ENCODE measurements at places on chromosomes 1 and 21.

- DNase-seq, result no peak
Observed at GRCh38 chr1:205748403-205749233, 1.4 kb downstream of the NUCKS1 start.

DNA sequence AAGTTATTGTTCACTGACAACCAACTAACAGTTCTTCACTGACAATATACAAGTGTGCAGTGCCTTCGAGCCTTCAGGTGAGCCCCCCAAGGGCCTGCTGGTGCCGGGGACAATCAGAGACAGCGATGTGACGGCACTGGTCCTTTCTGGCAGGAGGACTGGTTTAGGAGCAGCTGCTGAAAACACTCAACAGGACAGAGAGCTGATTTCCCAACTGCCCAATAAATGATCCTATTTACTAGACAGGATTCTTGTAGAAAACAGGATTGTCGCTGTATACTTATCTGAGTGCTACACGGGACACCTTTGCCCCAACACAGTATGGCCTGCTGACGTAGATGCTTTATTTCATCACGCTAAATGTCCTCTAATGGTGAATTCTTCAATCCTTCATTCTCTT lies 65.4 kb downstream of the TP53BP2 start:
- DNase-seq, result no peak

DNA sequence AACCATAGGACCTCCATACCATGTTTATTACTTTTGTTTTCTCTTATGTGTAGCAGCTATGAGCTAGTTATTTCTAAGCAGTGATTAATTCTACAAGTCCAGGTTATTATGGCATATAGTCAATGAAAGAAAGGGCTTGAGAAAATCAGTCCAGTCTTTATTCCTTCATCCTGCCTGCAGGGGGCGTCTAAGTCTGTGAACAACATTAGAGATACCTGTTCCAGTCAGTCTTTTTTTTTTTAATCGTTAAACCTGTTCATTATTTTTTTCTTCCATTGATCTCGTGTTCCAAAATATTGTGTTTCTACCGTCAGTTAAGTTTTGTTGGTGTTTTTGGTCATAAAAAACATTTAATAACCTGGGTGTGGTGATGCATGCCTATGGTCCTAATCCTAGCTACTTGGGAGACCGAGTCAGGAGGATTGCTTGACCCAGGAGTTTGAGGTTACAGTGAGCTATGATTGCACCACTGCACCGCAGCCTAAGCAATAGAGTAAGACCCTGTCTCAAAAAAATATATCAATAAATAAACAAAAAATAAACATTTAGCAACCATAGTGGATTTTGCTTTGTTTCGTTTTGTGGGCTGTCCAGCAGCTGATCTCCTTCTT lies 29.4 kb upstream of the CD2 start:
- no peak for DNase-seq

- DNase-seq, result peak; percentile 77
Observed at GRCh38 chr1:68725001-68725752, 228.3 kb upstream of the DEPDC1 start.

DNA sequence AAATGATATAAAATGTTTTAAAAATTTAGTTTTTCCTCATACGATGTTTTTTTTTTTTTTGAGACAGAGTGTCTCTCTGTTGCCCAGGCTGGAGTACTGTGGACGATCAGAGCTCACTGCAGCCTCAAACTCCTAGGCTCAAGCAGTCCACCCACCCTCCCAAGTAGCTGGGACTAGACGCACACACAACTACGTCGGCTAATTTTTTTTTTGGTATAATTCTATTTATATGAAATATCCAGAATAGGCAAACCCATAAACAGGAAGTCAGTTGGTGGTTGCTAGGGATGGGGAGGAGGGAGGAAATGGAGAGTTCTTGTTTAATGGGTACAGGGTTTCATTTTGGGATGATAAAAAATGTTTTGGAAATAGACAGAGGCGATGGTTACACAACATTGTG lies 56.5 kb downstream of the WARS2 start:
- DNase-seq, result no peak

- peak; percentile 11 for DNase-seq
Observed at GRCh38 chr1:228155596-228156514, 6.1 kb downstream of the GJC2 start.

DNA sequence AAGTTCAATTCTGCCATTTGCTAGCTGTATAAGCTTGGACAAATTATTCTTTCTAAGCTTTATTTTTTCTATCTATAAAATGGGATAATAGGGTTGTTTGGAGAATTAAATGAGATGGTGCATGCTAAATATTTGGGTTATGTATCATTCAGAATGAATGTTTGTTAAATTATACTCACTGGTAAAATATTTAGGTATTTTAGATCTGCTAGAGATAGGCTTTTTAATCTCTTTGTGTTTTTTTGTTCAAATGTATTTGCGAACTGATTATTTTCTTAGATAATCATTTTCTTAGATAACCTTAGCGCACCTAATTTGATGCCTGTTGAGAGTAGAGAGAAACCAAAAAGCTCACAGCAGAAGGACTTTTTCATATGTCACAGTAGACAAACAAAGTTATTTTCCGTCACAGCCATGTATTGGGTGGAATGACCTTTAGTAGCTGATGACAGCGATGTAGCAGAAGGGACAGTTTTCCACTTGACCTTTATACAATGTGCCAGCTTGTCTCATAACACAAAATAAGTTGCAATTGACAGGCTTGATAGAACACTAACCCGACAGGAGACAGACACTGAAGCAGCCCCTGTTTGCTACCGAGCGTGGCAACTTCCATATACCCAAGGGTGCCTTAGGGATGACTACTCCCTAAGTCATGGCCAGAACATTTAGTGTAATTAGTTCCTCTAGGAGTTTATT lies 93.0 kb downstream of the DISC1 start:
- DNase-seq, result no peak

DNA sequence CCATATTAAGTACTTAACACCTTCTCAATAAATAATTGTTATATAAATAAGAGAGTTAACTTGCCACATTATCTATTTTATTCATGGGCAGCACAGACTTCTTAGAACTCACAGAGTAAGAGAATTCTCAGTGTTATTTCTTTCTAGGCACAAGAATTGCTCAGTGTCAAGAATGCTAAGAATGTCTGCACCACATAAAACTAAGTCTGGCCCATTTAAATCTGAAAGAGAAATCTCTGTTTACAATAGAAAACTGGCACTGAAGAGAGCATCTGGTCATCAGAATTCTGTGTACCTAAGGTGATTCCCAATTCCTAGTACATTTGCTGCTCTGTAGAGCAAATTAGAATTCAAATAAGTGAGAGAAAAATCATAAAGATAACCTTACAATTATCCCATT lies 3.8 kb downstream of the OR10K2 start:
- DNase-seq, result no peak

Data from left ventricle myocardium inferior (tissue), 1 donor.